A549 treated with dexamethasone at 1 μM for 4 hours (cell line): ENCODE measurements at places on chromosomes 1 and 21. TPM values are rescaled to one million over a fixed set of nuclear protein-coding genes. Genes with fewer than 3 reads are reported as not detected.

TDRD5 gene
- 0.04 to 0.07 TPM (median 0.05 TPM) in 4 of 5 replicates, not detected in the other for total RNA-seq

IL6R gene
- total RNA-seq: 18.6 to 29.4 TPM (median 27.5 TPM) in 5 replicates

S100A8 gene
- total RNA-seq: not detected in 5 replicates

TAL1 gene
- total RNA-seq: 0.01 to 0.05 TPM (median 0.02 TPM) in 4 of 5 replicates, not detected in the other

MAP1LC3C gene
- total RNA-seq: 0.11 to 0.35 TPM (median 0.21 TPM) in 4 of 5 replicates, not detected in the other

ACTA1 gene
- total RNA-seq: 0.09 to 0.17 TPM (median 0.10 TPM) in 3 of 5 replicates, not detected in the others

C1orf115 gene
- total RNA-seq: 4.5 to 6.2 TPM (median 5.4 TPM) in 5 replicates

MMP23B gene
- 0.46 to 0.79 TPM (median 0.61 TPM) in 4 of 5 replicates, not detected in the other for total RNA-seq

SPTA1 gene
- total RNA-seq: not detected in 5 replicates

A3GALT2 gene
- not detected in 5 replicates for total RNA-seq

SMCP gene
- total RNA-seq: not detected in 5 replicates

BLACAT1 gene
- 0.05 TPM in 1 of 5 replicates, not detected in the others for total RNA-seq

FLG gene
- under 0.01 to 0.01 TPM (median 0.01 TPM) in 4 of 5 replicates, not detected in the other for total RNA-seq

PLA2G2D gene
- 0.05 TPM in 1 of 5 replicates, not detected in the others for total RNA-seq

LSM10 gene
- total RNA-seq: 34.8 to 44.9 TPM (median 38.9 TPM) in 5 replicates

NPHS2 gene
- not detected in 5 replicates for total RNA-seq

IQGAP3 gene
- total RNA-seq: 9.2 to 20.0 TPM (median 17.9 TPM) in 5 replicates

PTPN14 gene
- total RNA-seq: 7.4 to 17.7 TPM (median 16.0 TPM) in 5 replicates

HUNK gene
- total RNA-seq: 1.2 to 1.6 TPM (median 1.5 TPM) in 5 replicates

BACE2 gene
- total RNA-seq: 22.3 to 24.5 TPM (median 23.6 TPM) in 5 replicates

CPT2 gene
- total RNA-seq: 7.7 to 9.6 TPM (median 9.1 TPM) in 5 replicates

IFNLR1 gene
- total RNA-seq: 0.88 to 1.3 TPM (median 1.0 TPM) in 5 replicates

SNRPE gene
- total RNA-seq: 195 to 242 TPM (median 198 TPM) in 5 replicates

VCAM1 gene
- 0.04 to 0.06 TPM (median 0.05 TPM) in 4 of 5 replicates, not detected in the other for total RNA-seq

FCRL3 gene
- not detected in 5 replicates for total RNA-seq

C1orf141 gene
- total RNA-seq: not detected in 5 replicates

CHD5 gene
- total RNA-seq: 1.5 to 2.9 TPM (median 2.6 TPM) in 5 replicates

UBE2U gene
- total RNA-seq: not detected in 5 replicates

TNNI3K gene
- not detected in 5 replicates for total RNA-seq
